ENCODE measurements at places on chromosomes 7 and 10.

GRCh38 chr7:76334320-76334967, 24.3 kb downstream of the YWHAG start:
- DNase-seq, result no peak

DNA sequence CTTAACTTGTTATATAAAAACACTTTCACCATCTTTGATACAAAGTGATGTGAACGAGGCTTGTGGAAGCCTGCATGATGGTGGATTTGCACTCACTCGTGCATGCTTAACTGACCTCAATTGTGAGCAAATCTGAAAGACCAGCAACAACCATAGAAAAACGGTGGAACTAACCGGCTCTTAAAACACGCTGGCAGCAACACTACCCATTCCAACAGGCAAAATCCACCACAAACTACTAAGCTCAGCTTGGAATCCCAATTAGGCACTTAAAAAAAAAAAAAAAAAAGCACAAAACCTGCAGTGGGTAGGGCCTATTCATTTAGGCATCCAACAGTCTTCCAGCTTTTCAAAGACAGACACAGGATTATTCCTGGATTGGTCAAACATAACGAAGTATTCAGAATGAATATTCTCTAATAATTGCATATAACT, 1.8 kb downstream of the GDI2 start:
- no peak for DNase-seq

DNA sequence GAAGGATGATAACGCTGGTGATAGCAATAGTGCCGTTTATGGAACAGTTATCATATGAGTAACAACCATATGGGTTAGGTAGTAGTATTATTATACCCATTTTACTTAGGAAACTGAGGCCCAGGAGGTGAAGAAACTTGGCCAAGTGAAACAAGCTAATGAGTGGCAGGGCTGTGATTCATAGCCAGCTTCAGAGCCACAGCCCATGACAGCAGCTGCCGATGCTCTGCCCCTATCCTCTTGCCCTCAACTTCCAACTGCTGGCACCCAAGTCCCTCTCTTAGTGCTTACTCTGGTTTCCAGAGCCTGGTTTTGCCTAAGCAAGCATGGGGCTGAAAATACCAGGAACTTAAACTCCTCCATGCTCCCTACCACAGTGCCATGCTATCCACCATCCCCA, 12.3 kb downstream of the SH3PXD2A start:
- DNase-seq, result no peak

DNA sequence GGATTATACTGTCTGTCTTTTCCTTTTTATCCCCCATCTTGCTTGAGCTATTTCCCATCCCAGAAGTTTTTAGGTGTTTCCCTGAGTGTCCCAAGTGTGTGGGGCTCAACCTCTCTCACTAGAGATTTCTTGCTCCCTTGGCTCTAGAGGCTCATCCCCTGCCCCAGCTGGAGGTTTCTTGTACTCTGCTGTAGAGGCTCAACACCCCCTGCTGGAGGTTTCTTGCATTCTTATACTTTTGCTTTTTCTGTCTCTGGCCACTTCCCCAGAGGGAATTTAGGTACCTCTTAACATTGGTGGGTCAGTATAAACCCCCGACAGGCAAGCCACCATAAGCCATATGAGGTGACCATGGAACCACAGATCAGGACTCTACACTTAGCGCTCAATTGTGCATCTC, 114.2 kb upstream of the FAM3C start:
- DNase-seq, result no peak

DNA sequence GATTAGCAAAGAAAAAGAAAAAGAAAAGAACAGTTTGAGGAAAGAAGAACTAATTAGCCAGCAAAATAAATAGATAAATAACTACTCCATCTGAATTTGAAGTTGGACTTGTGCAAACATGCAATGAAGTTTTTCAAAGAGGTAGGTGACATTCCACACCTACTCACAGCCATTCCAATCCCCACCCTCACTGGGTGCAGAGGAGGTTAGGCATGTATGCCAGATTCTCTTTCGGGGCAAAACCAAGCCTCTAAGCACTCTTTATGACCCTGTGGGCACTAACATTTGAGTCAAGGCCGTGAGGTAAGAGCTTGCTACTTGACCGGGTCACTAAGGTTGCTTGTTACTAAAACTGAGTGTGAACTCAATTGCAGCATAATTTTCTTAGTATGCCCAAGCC, 108.4 kb upstream of the SEMA3A start:
- no peak for DNase-seq

DNA sequence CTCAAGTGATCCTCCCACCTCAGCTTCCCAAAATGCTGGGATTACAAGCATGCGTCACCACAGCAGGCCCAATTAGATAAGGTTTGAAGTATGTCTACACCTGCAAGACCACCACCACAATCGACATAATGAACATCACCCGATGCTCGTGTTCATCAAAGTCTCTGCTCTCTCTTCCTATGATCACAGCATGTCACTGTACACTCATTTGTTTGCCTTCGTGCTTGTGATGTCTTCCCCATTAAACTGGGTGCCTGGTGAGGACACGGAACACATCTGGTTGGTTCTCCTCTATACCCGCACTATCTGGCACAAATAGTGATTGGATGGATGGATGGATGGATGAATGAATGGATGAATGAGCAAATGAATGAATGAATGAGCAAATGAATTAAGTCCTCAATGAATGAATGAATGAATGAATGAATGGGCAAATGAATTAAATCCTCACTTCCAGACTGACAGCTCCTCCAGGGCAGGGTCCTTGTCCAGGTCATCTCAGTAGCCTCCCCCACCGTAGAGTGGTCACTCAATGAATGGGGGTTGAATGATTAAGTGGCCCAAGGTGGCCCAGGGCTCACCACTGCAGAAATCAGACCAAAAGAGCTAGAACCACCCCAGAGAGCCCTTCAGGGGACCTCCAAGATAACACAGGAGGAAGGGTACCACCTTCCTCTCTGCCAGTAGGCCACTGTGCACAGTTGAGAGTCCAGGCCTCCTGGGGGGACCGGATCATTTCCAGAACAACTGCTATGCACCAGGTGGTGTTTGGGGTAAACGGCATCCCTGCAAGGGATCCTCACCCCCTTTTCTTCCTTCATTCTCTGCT, 101.9 kb upstream of the TNRC18 start:
- DNase-seq, result peak; percentile 26

All from stimulated activated CD4-positive, alpha-beta T cell treated with anti-CD3 and anti-CD28 coated beads, Interleukin-2, amount 100 ng/mL, for 48 hours (primary cell).